ENCODE measurements at places on chromosomes 2 and 18.

- DNase-seq = no peak
Measured at GRCh38 chr2:43288417-43289305, 62.3 kb upstream of the ZFP36L2 start.

GRCh38 chr2:207698301-207698700 lies 13.1 kb upstream of the CCNYL1 start:
- DNase-seq = no peak

- DNase-seq = no peak
Measured at GRCh38 chr2:186822323-186822722, 26.6 kb downstream of the ZSWIM2 start.

DNA sequence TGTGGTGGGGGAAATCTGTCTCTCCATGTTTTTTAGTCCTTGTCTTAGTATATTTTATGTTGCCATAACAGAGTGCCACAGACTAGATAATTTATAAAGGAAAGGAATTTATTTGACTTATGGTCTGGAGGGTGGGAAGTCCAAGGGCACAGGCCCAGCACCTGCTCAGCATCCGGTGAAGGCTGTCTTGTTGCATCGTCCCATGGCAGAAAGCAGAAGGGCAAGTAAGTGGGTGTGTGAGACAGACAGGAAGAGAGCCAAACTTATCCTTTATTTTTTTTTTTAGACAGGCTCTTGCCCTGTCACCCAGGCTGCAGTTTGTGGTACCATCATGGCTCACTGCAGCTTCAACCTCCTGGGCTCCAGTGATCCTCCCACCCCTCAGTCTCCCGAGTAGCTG lies 98.1 kb downstream of the HS1BP3 start:
- no peak for DNase-seq

DNA sequence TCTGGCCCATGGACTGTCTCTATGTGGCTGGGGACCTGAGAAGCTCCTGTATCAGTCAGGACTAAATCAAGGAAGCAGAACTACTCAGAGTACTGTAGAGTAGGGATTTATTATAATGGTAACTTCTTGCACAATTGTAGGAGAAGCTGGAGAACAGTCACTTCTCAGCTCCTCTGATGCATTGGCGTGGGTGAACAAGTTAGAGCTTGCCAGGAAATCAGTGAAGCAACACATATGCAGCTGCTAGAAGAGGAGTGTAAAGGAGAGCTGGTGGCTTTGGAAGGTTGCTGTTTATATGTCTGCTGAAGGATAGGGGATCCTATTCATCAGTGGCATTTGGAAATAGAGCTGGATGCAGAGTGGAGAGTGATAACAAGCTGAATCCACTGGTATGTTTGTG lies 215.5 kb upstream of the CWC22 start:
- no peak for DNase-seq
